ENCODE measurements at places on chromosomes 6 and 20.

- DNase-seq: no peak
Observed at GRCh38 chr6:112253841-112254816, at the start of gene LAMA4. Gene LAMA4, minus strand, starts transcription at chr6:112254567. Its CDS starts 417 bp downstream, at chr6:112254150.

DNA sequence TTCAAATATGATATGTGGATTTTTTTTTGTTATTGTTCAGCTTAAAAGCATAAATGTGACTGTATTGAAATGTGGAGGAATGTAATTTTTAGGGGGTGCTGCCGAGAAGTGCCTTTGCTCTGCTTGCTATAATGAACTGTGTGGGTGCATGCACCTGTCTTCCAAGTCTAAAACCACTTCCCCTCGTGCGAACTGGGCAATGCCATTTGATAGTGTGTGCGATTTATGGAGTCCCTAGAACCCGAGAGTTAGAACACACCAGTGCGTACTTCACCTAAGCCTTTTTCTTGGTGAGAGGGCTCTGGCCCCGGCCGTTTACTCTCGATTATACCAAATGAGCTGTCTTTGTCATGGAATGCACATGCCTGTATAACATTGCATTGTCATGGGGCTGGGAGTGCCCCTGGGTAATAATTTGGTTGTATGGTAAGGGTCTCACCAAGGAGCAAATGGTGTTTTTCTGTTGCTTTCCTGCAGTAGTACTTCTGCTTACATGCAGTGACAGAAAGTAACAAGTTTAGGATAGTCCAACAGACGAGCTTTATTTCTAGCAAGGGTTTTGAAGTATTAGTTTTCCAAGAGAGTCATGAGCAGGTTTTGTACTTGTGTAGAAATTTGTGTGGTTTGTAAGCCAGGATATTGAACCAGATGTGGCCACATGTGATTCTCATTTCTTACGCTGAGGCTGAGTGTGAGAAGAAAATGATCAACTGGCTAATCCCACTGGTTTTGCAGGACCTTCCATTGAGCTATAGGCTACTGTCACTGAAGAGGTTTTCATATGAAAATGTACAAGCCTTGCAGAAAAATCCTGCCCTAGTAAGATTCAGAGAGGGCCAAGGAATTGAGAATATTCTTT is 172.4 kb downstream of the DTNBP1 start:
- no peak for DNase-seq

DNA sequence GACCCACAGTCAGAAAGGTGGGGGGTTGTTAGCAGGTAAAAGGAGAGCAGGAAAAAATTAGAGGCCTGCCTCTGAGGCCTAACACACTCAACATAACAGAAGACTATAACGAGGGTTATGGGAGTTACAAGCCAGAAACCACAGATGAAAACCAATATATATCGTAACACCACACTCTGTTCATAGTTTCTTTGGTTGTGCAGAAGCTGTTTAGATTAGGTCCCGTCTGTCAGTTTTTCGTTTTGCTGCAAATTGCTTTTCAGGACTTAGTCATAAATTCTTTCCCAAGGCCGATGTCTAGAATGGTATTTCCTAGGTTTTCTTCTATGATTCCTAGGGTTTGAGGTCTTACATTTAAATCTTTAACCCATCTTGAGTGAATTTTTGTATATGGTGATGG is 3.7 kb upstream of the MAP3K5 start:
- no peak for DNase-seq

GRCh38 chr6:168030908-168031307 is 33.4 kb downstream of the KIF25 start:
- DNase-seq: no peak

- no peak for DNase-seq
Observed at GRCh38 chr6:32963866-32964265, 4.5 kb upstream of the BRD2 start.

DNA sequence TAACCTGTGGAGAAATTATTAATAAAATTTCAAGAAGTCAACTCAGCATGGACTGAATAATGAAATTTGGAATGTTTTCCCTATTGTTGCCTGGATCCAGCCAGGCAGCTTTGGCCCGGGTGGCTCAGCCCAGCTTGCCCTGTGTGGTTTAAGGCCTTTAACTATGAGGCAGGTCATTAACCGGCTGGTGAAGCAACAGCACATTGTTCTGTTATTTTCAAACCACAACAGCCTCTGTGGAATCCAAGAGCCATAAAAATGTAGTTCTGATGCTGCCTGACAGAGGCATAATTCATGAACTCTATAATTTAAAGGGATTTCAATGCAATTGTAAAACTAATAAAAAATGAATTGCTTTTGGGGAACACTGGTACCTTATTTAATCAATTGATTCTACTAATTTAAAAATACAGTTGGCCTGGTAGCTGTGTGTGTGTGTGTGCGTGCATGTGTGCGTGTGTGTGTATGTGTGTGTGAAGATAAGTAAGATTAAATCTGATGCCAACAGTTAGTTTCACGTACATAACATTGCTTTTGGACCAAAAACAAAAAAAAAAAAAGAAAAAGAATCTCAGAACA is 117.7 kb downstream of the RPS12 start:
- DNase-seq: no peak

DNA sequence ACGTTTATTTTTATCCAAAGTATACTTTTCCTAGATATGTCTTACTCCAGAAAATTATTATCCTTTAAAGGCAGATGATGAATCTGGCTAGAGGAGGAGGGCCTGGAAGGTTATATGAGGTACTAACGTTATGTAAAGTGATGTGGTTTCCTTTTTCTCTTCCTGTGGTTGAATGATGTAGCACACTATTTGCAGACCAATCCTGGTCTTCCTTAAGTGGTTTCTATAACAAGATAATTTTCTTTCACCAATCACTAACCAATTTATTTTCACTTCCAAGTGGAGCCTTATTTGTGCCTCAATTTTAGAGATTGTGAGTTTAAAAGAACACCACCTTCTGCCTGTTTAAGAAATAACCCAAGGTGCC is 154.6 kb upstream of the SOX4 start:
- no peak for DNase-seq

- DNase-seq: no peak
Observed at GRCh38 chr6:46688117-46688965, 656 bp downstream of the TDRD6 start.

DNA sequence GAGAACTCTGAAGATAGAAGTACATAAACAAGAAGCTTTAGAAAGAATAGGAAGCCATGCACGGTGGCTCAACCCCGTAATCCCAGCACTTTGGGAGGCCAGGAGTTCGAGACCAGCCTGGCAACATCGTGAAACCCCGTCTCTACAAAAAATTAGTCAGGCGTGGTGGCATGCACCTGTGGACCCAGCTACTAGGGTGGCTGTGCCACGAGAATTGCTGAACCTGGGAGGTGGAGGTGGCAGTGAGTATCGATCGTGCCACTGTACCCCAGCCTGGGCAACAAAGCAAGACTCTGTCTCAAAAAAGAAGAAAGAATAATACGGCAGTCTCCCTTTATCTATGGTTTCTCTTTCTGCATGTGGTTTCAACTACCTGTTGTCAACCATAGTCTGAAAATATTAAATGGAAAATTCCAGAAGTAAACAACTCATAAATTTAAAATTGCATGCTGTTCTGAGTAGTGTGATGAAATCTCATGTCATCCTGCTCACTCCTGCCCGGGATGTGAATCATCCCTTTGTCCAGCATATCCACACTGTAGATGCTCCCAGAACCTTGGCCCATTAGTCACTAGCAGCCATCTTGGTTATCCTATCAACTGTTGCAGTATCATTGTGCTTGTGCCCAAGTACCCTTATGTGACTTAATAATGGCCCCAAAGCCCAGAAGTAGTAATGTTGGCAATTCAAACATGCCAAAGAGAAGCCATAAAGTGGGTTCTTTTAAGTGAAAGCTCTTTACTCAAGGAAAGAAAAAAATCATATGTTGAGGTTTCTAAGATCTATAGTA is 22.1 kb downstream of the DEK start:
- no peak for DNase-seq

DNA sequence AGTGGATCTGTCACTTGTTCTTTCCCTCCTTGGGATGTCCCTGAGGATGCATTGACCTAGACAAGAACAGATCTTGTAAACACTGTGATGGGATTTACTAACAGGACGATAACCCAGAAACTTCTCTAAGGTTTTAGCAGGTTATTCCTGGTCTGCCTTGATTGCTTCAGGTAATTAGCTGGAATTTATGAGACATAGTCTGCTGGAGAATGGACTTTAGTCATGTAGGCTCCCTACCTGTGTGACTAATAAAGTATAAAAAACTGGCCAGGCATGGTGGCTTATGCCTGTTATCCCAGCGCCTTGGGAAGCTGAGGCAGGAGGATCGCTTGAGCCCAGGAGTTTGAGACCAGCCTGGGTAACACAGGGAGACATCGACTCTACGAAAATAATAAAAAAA is 96.1 kb downstream of the PAK5 start:
- no peak for DNase-seq

DNA sequence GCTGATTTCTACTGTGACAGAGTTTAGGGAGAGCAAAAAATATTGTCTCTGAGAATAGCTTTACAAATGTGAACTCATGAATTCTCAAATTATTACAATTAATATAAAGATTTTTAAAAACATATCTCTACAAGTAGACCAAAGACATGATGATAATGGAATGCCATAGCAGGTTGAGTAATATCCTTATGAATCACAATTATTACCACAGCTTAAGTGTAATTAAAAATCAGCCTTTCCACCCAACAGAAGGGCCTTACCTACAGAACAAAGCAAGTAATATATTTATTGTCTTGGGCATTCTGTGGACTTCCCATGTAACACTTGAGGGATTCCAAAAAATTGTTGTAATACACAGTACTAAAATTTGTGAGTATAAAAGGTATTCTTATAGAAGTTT is 1099.6 kb upstream of the GJE1 start:
- no peak for DNase-seq

All from stimulated activated CD8-positive, alpha-beta memory T cell treated with anti-CD3 and anti-CD28 coated beads, Interleukin-4, amount 100 ng/mL, for 1 hour (primary cell).